ENCODE measurements at places on chromosomes 7 and 10. TPM values are rescaled to one million over a fixed set of nuclear protein-coding genes. Genes with fewer than 3 reads are reported as not detected.

GRCh38 chr10:31770307-31770902 lies 158.2 kb downstream of the ARHGAP12 start:
- peaks cover 69% of the 10 kb centered on the region for H3K4me1 ChIP-seq
- H3K36me3 ChIP-seq: no peaks in the 10 kb centered on the region
- peak overlapping the region; percentile 91 for H3K27ac ChIP-seq
- DNase-seq: peak; percentile 44
- H3K4me3 ChIP-seq: no peak overlapping the region
- H3K27me3 ChIP-seq: no peaks in the 10 kb centered on the region

- DNase-seq: no peak
- H3K27ac ChIP-seq: no peak overlapping the region
- H3K36me3 ChIP-seq: no peaks in the 10 kb centered on the region
Observed at GRCh38 chr7:38367301-38367890, 94.0 kb upstream of the TARP start.

- no peak overlapping the region for H3K27ac ChIP-seq
- H3K4me1 ChIP-seq: no peaks in the 10 kb centered on the region
- H3K36me3 ChIP-seq: no peaks in the 10 kb centered on the region
- DNase-seq: no peak
- H3K4me3 ChIP-seq: no peak overlapping the region
Observed at GRCh38 chr10:129926066-129927055, 37.7 kb downstream of the EBF3 start.

The EBLN1 gene
- not detected for total RNA-seq

DNA sequence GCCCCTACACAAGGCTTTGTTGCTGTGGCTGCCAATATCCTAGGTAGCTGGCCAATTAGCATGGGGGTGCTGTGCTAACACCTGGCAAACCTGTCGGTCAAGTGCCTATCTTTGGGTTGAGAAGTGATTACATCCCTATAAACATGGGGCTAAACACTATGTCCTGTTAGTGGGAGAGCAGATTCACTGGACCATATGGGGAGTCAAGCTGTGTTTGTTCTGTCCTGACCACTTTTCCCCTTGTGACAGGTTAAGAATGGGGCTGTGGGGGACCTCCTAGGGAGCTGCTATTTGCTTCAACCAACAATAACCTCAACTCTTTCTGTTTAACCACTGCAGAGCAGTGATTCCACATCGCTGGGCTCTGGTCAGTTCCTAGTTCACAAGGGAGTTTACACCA lies 151.5 kb upstream of the AOAH start:
- no peaks in the 10 kb centered on the region for H3K36me3 ChIP-seq
- no peak for DNase-seq
- H3K27me3 ChIP-seq: 0 out of 2 replicates have a peak, but pooled peaks cover 1% of the 10 kb centered on the region
- no peaks in the 10 kb centered on the region for H3K4me1 ChIP-seq
